EL (cell line): ENCODE measurements at places on chromosomes 6 and 20.

DNA sequence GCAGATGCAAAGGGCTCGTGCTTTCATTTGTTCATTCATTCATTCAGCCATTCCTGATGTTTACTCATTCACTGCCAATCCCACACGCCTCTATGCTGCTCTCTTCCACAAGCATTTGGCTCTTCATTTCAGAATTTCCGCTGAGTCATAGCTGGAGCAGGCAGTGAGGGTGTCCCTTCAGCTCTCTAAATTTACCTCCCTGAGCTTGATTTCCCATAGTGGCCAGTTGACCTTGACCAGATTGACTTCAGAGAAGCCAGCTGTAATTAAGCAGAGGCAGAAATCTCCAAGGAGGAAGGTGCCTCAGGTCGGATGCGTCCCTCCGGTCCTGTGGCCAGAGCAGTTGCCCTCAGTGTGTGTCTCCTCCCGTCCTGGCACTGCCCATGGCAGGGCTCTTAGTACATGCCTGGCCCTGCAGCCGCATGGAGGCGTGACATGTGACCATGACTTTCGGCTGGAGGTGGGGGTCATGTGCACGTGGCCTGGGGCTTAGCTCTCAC, 267.2 kb upstream of the ECI2 start:
- peak; percentile 86 for DNase-seq

DNA sequence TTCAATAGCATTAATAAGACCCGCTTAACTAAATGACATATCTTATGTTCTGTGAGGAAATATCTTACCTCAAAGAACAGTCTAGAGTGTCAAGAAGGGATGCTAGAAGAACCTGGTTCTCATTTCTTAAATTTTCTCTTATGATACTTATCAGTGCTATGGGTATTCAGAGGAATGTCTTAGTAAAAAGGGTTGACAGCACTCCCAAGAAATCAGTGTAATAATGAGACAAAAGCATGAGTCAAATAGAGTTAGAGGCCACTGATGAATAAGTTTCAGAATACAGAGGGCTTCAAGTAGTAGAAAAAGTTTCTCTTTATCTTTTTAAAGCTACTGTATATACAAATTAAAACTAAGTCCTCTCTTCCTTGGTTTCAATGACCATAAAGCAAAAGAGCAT, 242.8 kb downstream of the GJA1 start:
- DNase-seq = no peak

GRCh38 chr6:28863604-28864325, 60.0 kb downstream of the TRIM27 start:
- DNase-seq = peak; percentile 86

DNA sequence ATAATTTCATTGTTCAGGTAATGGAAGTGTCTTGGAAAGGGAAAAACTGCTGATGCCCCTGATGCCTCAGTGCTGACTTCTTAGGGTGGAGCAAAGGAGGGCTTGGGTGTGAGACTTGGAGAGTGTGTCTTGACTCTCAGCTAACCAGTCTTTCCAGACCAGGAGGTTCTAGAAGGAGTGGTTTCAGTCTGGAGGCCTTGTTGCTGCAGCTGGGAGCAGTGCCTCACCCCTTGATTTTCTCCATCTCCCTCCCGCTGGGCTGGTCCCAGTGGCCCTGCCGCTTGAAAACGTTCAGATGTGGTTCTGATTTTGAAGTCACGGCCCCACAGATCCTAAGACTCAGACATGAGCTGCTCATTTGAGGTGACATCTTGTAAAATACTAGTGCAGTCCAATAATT, 5.4 kb downstream of the DSP start:
- DNase-seq = no peak

DNA sequence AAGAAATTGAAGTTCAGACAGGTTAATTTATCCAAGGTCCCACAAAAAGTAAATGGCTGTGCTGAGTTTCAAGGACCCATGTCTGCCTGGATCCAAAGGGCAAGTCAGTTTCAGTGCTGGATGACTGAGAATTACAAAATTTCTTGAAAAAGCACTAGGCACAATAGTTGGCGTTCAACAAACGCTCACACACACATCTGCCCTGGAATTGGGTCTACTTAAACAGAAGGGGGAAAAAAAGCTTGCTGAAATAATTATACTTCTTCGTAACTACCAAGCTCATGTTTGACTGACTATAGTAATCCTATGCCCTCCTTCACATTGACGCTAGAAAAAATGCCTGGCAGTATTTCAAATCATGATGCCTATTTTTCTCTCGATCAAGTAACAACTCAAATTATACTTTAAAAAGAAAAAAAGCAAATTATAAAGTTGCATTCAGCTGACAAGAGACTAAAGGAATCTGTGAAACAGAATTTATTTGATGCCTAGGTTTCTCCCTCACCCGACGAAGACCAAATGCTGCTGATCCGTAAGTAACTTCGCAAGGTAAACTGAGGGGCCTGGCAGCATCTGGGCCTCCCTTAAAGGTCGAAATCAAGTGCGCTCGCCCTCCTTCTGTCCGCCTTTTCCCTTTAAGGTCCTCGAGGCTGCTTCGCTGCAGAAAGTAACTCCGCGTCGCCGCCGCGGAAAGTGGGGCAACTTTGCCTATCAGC, 650 bp upstream of the CD2AP start:
- DNase-seq = no peak

- no peak for DNase-seq
These were observed 31.8 kb downstream of the CPXM1 start for GRCh38 chr20:2768632-2769015.

GRCh38 chr6:147212622-147213021, 8.4 kb downstream of the STXBP5 start:
- DNase-seq = no peak

- DNase-seq = no peak
These were observed 17.2 kb downstream of the ZDHHC14 start for GRCh38 chr6:157398151-157398550.

- DNase-seq = no peak
These were observed 158.5 kb downstream of the SYNDIG1 start for GRCh38 chr20:24627926-24628325.
